ENCODE measurements at places on chromosomes 6 and 20.
A peak's percentile ranks its signal among the peaks of the same experiment; 100 is the strongest.

DNA sequence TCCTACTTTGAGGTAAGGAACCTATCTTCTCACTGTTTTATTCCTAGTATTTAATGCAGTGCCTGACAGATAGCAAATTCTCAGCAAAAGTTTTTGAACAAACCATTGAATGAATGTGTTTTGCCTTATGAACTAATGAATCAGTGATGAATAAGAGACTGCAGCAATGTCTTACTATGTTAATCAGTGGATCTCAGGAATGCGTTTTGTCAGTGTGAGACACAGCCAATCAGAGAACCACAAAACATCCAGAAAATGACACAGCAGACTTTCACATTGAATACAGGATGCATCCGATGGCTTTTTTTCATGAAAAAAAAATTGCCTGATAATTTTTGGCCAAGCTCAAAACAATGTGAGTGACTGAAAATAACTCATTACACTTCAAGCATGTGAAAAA is 270.5 kb downstream of the BMP2 start:
- DNase-seq = no peak

DNA sequence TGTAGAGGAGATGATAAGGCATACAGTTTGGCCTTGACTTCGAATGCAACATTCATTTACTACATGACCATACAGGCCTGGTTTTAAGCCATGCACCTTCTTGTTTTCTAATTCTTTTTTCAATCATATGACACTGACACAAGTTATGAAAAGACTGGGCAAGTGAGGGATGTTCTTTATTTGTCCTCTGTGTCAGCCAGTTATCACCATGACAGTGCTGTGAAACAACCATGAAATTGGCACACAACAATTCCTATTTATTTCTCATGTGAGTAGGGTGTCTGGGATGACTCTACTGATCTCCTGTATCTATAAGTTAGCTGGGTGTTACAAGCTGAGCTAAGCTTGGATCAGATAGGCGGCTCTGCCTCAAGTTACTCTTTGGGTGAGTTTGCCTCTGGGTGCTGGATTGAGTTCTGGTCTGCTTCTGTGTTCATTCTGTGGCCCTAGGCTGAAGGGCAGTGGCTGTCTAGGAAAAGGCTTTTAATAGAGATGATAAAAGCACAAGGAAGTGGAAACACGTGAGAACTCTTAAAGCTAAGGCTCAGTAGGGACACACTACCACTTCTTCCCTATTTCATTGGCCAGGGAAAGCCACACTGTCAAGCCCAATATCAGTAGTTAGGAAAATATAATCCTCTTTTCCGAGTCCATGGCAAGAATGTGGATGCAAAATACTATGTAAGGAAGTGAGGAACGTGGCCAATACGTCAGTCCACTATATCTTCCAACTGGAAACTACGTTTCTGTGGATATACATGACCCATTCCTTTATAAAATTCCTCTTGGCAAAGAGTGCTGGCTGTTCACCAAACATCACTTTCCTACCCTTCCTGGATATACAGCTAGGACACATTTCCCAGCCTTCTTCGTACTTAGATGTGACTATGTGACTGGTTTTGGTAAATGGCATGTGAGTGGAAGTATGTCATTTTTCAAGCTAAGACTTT is 126.2 kb upstream of the RNF24 start:
- DNase-seq = no peak

DNA sequence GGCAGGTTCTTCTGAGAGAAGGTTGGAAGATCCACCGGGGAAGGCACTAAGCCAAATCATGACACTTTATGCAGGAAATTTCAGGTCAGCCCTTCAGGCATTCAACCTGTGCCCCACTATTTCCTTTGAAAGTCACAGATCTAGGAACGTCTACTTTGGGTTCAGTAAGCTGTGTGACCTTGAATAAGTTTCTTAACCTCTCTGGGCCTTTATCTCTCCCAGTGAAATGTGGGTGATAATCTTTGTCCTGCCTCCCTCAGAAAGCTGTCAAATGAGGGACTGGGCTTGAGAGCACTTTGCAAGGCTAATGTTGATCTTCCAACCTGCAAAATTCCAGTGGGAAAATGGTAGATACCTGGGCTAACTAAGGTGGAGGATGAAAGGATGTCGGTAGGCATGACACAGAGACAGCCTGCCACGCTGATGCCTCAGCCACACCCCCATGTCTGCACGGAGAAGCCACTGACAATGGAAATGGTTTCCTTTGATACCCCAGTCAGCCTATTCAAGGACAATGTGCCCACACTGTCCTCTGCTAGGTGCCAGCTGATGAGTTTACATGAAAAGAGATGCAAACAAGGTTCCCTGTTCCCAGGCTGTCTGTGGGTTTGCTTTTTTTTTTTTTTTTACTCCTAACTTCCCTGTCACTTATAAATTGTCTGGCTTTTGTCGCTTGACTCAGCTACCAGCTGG is 9.3 kb downstream of the BNIP5 start:
- no peak for DNase-seq

- DNase-seq = peak; percentile 90
Observed at GRCh38 chr20:3115190-3116107, 30.9 kb upstream of the AVP start.

GRCh38 chr6:39289490-39289889 is 24.7 kb downstream of the KCNK17 start:
- no peak for DNase-seq

GRCh38 chr6:28408076-28408802 is 8.7 kb upstream of the ZSCAN12 start:
- DNase-seq = no peak

DNA sequence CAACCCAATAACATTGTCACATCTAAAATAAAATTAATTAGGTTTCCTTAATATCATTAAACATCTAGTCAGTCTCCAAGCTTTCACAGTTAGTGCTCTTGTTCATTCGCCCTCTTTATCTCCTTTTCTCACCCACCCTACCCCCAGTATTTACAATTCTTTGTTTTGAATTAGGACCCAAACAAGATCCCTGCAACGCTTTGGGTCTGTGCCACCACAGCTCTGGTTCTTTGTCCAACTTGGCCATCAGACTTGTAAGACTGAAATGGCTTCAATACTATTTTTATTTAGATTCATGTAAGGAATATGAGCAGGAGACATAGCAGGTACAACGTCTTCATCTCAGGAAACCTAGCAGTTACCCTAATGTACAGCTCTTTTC is 276.5 kb downstream of the CDKAL1 start:
- no peak for DNase-seq

GRCh38 chr6:46170357-46171289 is at the start of gene ENPP5:
ENPP5 (minus strand) TSS chr6:46170980; CDS start chr6:46168262, 2,718 bp downstream.
- DNase-seq = no peak

- DNase-seq = no peak
Observed at GRCh38 chr6:136324686-136325380, 35.2 kb upstream of the BCLAF1 start.

DNA sequence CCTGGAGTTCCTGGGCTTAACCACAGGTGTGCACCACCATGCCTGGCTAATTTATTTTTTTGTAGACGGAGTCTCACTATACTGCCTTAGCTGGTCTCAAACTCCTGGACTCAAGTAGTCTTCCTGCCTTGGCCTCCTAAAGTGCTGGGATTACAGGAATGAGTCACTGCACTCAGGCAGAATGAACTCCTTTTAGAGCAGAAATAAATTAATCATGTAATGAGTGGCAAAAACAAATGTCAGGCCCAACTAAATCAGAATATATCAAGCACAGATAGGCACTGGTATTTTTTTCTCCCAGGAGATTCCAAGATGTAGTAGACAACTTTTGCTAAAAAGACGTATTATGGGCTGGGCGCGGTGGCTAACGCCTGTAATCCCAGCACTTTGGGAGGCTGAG is 2.6 kb downstream of the RPS10 start:
- no peak for DNase-seq

- peak; percentile 73 for DNase-seq
Observed at GRCh38 chr6:30686009-30686907, at the start of gene PPP1R18. PPP1R18 (minus strand) TSS chr6:30686645; CDS start chr6:30686018, 627 bp downstream.

DNA sequence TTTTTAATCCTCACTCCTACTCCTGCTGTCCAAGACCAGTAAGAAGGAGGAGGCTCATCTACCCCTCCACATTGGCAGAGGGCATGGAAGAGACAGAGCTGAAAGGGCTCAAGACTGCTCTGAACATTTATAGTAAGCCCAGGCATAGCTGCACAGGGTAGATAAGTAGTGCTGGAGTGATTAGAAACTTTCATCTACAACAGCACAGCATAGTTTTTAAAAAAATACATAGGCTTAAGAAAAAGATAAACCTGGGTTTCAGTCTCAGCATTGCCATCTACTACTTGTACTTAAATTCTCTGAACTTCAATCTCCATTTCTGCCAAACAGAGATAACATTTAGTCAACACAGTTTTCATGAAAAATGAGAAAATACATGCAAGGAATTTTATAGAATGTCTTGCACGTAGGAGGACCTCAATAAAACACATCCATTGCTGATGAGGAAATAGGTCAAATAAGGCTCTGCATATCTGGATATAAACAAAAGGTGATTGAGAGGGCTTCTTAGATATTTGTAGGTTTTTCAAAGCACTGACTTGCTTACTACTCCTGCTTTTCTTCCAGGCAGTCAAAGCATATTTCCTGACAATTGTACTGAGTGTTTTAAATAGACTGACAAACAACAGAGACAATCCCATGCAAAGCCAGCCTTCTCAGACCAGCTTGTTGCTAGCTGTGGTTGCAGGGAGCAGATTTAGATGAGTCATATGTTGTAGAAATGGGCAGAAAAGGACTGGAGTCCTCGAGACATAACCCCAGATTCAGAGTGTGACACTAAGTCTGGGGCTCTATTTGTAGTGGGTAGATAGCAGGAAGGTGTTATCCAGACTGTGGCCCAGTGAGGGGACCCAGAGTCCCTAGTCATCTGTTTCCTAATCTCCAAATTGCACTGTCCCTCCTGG is 107.4 kb upstream of the TAB2 start:
- peak; percentile 12 for DNase-seq

DNA sequence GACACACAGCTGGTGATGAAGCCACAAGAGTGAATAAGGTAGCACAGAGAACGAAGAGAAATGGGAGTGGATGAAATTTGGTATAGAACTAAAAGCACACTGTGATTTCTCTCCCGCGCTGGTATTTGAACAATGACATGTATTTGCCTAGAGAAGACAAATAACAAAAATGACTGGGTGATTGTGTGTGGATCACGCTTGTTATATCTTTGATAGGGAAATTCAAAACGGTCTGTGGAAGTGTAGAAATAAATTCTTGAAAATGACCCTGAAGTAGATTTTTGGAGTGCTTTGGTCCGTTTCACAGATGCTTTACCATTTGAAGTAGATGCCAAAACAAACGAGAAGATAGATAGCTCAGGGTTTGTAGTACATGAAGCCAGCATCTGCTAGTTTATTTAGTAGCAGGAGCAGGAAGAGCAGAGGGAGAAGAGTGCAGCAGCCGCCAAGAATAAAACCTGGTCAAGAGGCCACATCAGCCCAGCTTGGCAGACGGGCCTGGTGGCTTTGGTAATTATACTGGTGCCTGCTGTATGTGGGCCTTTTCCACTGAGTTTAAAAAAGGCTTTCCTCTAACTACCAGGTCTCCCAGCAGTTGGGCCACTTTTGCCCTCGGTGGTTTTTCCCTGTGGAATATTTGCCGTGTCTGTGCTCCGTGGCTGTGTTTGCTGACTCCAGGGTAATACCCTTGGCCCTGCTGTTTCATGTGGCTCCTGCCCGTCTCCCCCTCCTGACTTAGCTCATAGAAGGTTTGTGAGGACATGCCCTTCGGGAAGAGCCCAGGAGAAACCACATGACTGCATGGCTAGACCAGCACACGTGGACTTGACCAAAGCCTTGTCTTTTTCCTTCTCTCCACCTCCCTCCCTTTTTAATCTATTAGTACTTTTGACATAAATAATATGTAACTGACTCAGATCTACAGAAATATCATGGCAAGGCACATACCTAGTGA is 294.0 kb downstream of the SOX4 start:
- no peak for DNase-seq

GRCh38 chr6:166596776-166597507 is 10.5 kb upstream of the RAMACL start:
- DNase-seq = no peak

DNA sequence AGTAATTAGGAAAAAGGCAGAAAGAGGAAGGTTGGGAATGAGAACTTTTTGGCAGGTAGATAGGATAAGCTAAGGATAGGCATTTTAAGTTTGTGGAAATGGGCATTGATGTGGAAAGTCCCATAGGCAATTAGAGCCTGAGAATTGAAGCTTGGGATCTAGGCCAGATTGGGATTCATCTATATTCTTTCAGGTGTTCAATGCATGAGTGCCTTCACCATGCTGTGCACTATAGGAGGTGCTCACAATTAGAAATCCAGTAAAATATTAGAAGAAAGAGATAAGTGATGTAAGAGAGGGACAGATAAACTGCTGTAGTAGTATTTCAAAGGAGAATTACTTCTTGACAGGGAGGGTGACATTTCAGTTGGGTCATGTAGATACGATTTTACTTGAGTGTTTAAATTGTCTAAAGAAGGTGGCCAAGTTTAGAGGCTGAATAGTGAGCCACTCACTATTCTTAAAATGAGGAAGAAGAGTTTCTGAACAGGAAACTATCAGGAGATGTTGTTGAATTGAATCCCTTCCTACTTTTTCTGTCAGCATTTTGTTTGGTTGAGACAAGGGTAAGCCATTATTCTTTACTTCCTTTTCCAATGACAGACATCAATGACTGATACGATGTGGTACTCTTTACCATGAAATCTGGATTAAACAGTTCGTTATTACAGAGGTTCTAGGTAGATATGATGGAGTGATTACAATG is 31.0 kb upstream of the CTAGE9 start:
- no peak for DNase-seq

DNA sequence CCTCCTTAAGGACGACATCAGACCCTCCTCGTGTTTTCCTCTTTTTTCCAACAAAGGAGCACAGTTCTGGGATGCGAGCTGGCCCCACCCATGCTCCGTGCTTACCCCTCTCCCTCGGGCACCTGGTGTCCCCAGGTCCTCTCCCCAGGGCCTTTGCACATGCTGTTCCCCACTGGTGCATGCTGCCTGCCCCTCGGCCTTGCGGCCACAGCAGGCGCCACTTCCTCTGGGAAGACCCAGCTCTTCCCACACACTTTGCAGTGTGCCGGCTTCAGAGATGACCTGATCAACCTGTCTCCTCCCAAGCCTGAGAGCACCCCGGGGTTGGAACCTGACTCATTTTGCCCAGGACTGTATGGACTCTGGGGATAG is 39.8 kb downstream of the GNAS-AS1 start:
- DNase-seq = no peak

DNA sequence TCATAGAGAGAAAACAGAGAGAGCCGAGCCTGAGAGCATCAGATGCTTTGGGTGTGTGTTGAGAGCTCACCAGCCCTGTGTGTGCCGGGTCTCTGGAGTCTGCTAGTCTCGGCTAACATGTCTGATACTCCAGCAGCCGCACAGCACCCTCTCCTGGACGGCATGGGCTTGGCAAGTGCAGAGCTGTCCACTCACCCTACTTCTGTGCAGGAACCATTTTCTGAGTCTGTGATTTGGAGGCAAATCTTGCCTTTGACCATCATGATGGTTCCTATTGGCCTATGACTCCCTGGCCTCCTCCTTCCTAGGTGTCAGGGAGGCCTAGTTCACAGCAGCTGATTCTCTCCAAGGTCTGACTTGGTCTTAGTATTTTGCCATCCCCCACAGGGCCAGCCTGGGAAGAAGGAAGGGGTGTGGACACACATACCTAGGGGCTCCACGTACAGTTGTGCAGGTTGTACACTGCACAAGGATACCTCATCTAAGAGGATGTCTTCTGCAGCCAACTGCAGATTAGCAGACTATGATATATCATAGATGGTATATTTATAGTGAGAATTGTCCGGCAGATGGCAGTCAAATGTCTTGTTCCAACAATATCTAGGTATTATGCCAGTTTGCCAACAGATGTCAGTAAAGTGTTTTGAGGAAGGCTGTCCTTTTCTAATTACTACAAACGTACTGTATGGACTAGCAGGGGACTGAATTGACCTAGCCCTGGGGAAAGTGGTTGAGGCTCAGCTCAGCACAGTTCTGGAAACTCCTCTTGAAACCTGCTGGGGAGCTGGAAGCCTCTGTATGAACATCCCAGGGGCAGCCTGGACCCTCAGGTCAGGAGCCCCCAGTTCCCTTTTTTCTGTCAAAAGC is 13.0 kb downstream of the FGD2 start:
- DNase-seq = peak; percentile 95

All from hepatic stellate cell (primary cell).